Kasumi-1 (cell line): ENCODE measurements at places on chromosomes 3 and 15.

DNA sequence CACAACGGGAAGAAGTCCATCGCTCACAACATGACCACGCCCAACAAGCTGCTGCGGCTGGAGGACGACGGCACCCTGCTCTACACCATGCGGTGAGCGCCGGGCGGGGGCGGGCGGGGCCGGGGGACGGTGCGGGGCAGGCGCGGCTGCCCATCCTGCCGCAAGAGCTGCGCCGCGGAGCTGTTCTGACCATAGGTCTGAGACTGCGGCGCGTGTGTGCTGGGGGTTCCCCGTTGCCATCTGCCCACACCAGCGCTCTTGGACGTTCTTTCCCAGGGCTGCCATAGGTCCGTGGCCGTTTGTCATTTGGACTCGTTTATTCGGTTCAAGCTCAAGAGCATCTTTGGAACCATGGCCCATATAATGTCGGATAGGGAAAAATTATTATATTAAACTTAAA lies 16.6 kb downstream of the GABRA5 start:
- DNase-seq = no peak

- DNase-seq = peak; percentile 74
These were observed 74.0 kb upstream of the MANF start for GRCh38 chr3:51311055-51311454.

- DNase-seq = no peak
These were observed 1.1 kb downstream of the SLCO2A1 start for GRCh38 chr3:134028486-134029255.

DNA sequence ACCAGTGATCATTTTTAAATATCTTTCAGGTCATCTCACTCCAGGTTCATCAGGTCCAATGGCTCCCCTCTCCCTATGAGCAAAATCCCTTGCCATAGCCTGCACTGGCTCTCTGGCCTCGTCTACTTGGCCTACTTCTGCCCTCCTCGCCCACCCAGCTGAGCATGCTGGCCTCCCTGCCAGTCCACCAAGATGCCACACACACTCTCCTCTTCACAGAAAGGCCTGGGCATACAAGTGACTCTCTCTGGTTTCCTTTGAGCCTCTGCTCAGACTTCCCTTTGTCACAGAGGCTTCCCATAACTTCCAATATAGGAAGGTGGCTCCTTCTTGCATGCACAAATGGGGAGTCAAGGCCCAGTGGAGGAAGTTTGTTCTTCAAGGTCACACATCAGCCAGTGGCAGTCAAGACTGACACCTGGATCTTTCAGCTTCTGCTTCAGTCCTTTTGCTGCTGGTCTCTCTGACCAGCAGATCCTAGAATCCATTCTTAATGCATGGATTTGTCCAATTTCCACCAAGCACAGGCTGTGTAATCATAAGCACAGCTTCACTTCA lies 223.2 kb upstream of the HES1 start:
- no peak for DNase-seq

- DNase-seq = no peak
These were observed 778.5 kb downstream of the NTRK3 start for GRCh38 chr15:87477737-87478686.

GRCh38 chr3:112141293-112141692 lies 8.2 kb upstream of the GCSAM start:
- DNase-seq = no peak

GRCh38 chr3:7421065-7421464 lies 560.1 kb downstream of the GRM7 start:
- no peak for DNase-seq

DNA sequence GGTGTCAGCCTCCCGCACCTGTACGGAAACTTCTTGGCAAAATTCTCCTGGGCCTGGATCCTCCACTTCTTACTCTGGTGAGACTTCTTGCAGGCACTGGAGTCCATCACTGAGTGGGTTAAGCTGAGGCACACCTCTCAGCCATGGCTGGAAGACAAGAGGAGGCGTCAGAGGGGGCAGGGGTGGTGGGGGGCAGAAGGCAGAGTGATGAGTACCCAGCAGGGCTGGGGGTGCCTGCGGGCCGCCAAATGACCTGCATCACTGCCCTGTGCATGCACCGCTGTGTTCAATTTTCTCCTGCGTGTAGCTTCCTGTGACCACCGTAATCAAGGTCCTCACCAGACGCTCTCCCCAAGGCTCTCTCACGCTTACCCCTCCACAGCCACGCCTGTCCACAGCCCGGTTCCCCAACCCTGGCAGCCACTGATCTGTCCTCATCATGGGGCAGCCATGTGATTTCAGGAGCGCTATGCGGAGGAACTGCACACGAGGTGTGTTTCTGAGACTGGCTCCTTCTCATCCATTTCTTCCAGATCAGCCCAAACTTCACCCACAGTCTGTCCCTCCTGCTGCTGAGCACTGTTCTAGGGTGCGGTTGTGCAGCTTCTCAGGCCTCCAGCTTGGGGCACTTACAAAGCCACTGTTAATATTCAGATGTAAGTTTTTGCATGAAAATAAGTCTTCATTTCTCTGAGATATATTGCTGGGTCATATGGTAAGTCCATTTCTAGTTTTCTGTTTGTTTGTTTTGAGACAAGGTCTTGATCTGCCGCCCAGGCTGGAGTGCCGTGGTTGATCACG lies 5.2 kb downstream of the C3orf22 start:
- no peak for DNase-seq

DNA sequence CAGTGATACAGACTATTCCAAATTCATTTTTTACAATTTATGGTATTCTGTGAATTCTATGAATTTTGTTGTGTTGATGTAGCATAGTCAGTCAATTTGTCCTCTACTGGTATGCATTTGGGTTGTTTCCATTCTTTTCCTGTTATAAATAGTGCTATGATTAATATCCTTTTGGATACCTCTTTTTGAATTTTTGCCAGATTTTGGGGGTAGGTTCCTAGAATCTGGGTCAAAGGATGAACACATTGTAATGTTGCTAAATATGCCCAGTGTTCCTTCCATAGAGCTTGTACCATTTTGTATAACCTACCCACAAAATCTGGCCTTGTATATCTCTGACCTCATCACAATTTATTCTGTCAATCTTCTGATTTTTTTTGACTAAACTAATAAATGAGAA lies 44.4 kb upstream of the C3orf38 start:
- no peak for DNase-seq

GRCh38 chr3:69811452-69812401 lies 72.5 kb downstream of the MITF start:
- no peak for DNase-seq

DNA sequence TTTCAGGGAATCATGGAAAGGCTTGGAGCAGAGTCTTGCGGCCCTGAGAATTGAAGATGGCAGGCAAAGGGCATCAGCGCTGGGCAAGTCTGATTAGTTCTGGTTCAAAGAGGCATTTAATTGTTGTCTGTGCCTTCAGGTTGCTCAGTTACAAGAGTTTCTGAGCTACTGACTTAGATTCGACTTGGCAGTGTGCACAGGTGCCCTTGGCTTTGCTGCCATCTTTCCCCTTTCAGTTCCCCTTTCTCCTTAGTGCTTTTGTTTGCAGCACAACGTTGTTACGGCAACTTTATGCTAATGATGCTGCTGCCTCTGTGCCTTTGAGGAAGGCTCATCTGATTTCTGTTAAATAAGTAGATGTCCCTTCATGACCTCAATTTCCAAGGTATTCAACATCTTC lies 12.5 kb downstream of the P2RY14 start:
- DNase-seq = peak; percentile 30

GRCh38 chr15:98163319-98164045 lies 203.0 kb downstream of the ARRDC4 start:
- DNase-seq = no peak

DNA sequence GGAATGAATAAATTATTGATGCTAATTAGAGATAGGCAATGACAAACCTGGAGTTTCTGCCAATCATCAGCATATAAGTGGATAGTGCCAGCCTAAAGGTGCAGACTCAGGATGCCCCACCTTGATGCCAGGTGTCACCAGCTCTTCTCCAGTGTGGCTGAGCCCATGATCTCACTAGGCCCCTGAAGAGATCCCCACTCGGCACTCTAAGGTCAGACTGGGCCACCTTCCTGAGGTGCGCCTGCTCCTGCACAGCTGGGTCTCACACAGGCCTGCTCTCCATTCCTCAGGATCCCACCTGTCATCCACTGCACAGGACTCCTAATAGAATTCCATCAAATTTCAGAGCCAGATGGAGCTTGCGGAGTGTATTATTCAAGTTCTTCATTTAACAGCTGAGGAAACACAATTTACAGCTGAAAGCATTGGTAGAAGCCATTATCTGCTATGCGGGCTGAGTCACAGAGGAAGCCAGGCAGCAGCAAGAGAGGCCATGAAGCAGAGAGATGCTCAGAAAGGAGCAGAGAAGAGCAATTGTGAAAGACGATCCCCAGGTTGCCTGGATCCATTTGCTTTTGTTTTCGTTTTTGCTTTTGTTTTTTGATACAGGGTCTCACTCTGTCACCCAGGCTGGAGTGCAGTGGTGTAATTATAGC lies 25.1 kb upstream of the FSTL1 start:
- no peak for DNase-seq
